ENCODE measurements at places on chromosomes 6 and 20.
A peak's percentile ranks its signal among the peaks of the same experiment; 100 is the strongest.

DNA sequence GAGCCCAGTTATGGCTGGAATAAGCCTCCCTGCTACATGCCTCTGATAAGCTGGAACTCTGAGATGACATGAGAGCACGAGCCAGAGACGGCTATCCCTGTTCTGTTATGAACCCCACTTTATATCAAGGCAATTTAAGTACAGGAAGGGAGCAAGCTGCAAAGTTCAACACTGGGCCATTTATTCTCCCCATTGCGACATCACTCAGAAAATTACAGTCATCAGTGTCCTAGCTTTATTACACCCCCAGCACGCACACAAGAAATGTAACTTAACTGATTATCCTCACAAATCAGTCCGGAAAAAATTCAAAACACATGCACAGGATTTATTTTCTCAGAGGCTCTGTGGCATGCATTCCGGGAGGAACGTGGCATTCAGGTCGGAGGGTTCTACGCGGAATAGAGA is 125.3 kb upstream of the SLC2A12 start:
- DNase-seq: peak; percentile 84

GRCh38 chr6:31462964-31463870 is 34.7 kb upstream of the MICB start:
- DNase-seq: peak; percentile 70

GRCh38 chr20:7087803-7088202 is 320.3 kb downstream of the BMP2 start:
- DNase-seq: no peak

DNA sequence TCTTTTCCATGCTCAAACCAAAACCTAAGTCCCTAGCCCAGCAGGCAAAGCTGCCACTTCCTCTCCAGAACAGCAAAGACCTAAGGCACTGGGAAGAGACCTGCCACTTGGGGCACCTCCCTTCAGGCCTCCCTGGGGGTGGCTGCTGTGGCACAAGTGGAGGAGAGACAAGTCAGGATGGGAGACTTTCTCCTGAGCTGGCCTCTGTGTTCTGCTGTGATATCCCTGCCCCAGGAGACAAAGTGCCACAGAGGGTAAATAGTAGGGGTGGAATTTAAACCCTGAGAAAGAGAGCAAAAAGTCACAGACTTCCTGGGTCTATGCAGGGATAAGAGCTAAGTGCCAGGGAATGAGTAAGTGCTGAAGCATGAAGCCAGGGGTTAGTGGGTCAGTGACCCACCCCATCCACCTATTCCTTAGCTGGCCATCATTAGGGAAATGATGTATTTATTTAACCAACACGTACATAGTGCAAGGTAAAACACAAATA is 84.2 kb downstream of the MRPL14 start:
- DNase-seq: peak; percentile 62

- DNase-seq: no peak
Observed at GRCh38 chr6:3623451-3624249, 127.9 kb downstream of the PXDC1 start.

- DNase-seq: no peak
Observed at GRCh38 chr6:169841907-169842606, 90.6 kb downstream of the ERMARD start.

GRCh38 chr6:42989923-42990322 is 5.6 kb downstream of the PPP2R5D start:
- no peak for DNase-seq

Data from foreskin fibroblast (primary cell).